ENCODE measurements at places on chromosomes 2 and 18.

GRCh38 chr18:24475926-24476589 lies 15.6 kb downstream of the HRH4 start:
- DNase-seq: peak; percentile 35

DNA sequence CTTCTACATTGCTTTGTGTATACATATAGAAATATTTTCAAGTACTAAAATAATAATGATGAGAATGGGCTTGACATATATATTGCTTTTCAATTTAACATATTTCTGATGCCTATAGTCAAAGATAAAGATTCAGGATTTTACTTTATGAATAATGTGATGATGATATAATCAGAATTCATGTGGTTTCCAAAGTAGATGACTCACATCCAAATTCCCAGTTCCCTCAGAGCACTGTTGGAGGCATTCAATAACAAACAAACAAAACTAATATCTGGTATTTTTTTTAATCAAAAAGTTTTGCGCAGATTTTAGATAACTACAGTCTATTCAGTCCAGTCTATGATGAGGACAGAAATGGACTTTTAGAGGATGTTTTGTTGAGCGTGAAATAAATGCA lies 2094.5 kb upstream of the CELF4 start:
- no peak for DNase-seq

DNA sequence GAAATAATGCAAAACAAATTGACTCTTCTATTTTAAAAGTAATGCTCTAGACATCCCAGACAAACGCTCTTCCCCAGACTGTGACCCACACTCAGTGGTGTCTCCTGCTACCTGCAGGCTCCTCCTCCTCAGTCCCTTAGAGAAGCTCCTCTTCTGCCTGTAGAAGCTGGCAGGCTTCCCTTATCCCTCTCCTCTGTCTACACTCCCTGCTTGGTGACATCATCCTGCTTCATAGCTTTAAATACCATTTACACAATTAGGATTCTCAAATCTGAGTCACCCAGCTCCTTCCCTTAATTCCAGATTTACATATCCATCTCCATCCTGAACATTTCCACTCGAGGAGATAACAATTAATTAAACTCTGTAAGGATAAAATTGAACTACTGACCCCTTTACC lies 167.9 kb downstream of the FBXO15 start:
- no peak for DNase-seq

- no peak for DNase-seq
These were observed 354.6 kb downstream of the NCKAP5 start for GRCh38 chr2:133213651-133214050.

- peak; percentile 52 for DNase-seq
These were observed 18.7 kb upstream of the RASGRP3 start for GRCh38 chr2:33457556-33458247.

Measured in inflammatory macrophage (primary cell).